ENCODE measurements at places on chromosomes 2 and 18.
A peak's percentile ranks its signal among the peaks of the same experiment; 100 is the strongest.

DNA sequence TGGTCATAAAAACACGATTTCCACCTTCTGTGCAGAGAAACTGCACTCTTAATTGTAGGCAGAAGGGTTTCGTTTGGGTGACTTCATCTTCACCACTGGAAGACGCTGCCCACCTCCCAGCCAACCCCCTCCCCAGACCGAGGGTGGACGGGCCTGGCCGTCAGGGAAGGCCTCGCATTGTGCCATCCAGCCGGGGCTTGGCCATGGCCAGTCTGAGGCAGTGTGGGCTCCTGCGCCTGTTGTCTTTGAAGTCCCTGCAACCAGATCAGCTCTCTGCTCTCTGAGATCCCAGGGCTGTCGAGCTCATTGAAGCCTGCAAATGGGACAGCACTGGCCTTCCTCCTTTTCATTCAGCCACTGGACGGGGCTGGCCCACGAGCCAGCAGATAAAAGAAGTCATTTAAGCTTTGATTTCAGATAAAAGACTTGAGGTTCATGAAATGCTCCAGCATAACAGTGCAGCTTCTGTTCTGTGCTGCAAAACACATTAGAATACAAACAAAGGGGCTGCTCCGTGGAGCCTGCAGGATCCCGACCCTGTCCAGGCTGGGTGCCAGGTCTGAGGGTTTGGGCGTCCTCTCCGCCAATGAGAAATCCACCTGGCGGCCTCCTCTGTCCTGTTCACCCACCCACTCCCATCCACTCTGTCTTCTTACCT, 253.5 kb downstream of the LDLRAD4 start:
- DNase-seq = no peak

- no peak for DNase-seq
These were observed 235.6 kb downstream of the NUP35 start for GRCh38 chr2:183359867-183360266.

DNA sequence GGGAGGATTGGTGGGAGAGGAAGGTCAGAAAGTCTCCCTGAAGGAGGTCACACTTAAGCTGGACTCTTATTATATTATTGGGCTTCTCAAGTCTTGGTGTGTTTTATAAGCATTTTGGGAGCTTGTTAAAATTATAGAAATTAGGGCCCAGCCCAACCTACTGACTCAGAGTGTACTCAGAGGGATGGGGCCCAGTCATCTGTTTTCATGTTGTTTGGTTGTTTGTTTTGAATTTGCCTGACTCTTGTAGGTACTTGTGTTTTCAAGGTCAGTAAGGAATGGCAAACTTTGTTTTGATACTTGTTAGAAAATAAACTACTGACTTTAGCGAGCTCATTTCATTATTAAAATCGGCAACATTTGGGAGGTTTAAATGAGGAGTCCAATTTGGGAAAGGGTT, 152.0 kb downstream of the INSIG2 start:
- no peak for DNase-seq

DNA sequence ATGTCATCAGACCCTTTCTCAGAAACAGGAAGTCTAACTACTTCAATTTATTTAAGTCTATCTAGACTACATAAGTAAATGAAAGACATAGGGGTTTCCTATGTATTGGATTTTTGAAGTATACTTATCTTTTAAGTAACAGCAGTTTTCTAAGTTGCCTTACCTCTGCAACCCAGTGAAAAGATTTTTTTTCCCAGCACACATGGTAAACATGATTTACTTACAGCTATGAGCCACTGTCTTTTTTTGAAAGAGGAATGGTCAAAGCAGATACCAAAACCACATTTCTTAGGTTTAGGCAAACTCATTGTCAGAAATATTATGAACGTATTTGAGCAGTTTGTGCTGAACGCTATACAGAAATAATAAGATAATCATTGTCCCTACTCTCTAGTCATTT, 78.7 kb upstream of the OTX1 start:
- DNase-seq = no peak

DNA sequence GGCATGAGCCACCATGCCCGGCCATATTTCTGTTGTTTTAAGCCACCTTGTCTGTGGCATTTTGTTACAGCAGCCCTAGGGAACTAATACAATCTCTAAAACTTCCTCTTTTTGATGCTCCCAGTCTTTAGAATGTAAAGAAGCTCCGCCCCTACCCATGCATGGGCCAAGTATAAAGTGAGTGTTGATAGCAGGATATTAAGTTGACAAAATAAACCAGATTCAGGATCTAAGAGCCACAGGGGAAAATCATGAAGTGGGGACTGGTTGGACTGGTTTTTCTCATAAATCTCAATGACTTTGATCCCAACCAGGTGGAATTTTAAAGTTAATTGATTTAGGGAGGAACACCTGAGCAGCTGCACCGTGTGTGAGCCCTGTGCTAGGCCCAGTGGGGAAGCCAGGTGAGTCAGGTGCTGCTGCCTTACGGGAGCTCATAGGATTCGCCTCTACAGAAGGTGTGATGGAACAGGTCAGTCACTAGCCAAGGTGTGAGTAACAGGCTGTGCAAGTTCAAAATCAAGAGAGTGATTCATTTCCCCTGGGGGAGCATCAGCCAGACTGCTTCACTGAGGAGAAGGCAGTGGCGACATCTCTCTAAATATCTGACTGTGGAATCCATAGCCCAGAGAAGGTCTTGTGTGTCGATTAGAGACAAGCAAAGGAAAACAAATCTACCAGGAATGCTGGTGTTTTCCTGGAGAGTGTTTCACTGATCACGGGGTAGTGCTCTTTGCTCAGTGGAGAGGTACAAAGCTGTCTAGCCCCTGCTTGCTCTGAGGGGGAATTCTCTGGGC, 63.0 kb upstream of the MSH2 start:
- peak; percentile 71 for DNase-seq

DNA sequence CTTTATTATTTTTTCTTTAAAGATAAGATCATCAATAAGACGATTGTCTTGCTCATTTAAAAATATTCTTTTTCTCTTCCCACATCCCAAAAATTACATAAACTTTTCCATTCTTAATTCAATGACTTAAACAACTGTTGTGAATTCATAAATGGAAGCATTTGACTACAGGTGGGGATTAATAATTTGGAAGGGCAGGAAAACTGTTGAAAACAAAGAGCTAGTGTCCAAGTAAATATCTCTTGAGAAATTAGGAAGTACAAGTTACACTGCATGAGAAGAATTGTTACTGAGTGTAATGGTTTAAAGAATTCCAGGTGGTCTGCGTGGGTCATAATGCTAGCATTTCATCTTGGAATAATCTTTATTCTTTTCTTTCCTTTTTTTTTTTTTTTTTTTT, 634.8 kb upstream of the ZEB2 start:
- DNase-seq = no peak

DNA sequence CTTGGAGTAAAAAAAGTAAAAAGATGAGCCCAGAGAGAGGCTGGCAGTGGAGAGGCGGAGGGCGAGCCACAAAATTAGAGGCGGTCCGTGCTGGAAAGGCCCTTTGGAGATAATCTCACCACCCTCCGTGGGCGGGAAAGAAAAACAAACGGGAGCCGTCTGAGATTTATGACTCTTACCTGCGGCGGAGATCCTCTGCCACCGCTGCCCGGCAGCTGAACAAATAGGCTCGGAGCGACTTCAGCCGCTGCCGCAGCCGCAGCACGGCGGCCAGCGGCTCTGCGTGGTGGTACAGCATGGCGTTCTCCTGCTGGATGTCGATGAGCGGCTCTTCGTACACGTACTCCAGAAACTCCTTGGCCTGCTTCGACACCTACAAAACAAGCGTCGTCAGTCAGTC, 94.6 kb downstream of the PLEKHM3 start:
- no peak for DNase-seq

- peak; percentile 33 for DNase-seq
These were observed 20.4 kb upstream of the XDH start for GRCh38 chr2:31434911-31435310.

DNA sequence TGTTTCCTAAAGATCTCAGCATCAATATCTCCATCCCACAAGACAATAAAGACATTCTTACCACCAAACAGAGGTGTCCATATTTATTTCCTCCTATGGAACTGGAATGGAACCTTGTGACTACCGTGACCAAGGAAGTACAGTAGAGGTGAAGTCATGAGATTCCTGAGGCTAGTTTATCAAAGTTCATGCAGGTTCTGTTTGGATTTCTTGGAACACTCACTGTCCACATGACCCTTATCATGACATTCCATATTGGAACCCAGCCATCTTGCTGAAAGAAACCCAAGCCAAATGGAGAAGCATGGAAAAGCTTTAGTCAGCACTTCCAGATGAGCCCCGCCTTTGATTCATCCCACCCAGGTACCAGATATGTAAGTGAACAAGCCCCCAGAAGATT, 516.0 kb upstream of the POU3F3 start:
- peak; percentile 42 for DNase-seq

- peak; percentile 88 for DNase-seq
These were observed at the start of gene SH3BP4 for GRCh38 chr2:234951664-234952269. Gene SH3BP4 (plus strand): TSS chr2:234952017. CDS start chr2:235035003, 82,986 bp downstream.
